ENCODE measurements at places on chromosomes 12 and 14. TPM values are rescaled to one million over a fixed set of nuclear protein-coding genes. Genes with fewer than 3 reads are reported as not detected.

Gene MMP19
- not detected for total RNA-seq

Gene CACNA2D4
- total RNA-seq, result 1.4 TPM

Gene CMKLR1
- 1.5 TPM for total RNA-seq

Gene PPP4R4
- total RNA-seq, result 0.23 TPM

DNA sequence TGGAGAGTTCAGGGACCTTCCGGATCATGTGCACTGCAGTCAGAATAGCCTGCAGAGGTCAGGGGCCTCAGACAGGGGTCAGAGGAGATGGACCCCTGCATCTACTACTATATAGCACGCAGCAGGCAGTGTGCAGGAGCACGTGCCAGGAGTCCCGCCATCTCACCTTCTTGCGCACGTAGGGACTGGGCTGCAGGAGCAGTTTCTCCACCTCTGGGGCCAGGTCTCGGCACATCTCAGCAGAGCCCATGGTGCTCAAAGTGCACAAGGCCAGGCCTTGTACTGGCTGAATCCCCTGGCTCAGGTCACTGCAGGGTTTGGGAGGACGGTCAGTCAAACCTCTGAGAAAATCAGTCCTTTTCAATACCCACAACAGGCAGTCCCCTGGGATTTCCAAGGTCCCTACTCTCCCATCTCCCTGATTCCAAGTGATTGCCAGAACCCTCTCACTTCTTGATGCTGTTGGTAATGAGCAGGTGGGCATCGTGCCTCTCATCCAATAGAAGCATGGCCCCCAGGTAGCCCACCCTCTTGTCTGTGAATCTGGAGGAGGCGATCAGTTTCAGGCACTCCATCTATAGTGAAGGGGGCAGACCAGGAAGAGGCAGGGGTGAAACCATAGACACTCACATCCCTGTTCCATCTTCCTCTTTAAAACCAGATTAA lies 1.3 kb downstream of the AP1G2 start:
- no peak for DNase-seq

- no peak for DNase-seq
Observed at GRCh38 chr14:53304726-53305381, 151.7 kb upstream of the DDHD1 start.

DNA sequence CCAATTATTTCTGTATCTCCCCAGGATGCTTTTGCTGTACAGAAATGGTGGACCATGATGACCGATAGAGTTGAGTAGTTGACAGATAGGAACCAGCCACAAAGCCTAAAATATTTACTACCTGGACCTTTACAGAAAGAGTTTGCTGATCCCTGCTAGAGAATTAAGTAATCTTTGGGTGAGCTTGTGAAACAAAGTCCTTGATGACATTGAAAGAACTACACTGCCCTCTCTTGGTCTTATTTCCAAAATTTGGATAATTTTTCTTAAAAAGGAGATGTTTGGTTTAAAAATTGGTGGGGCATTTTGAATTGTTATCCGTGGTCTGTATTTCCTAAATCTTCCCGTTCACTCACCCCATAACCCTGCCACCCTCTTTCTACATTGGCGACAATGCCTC lies 13.7 kb upstream of the TCTN1 start:
- DNase-seq, result no peak

- no peak for DNase-seq
Observed at GRCh38 chr12:28212182-28212581, 21.9 kb downstream of the CCDC91 start.

- DNase-seq, result peak; percentile 82
Observed at GRCh38 chr12:106301611-106302321, 767 bp upstream of the TCP11L2 start.

DNA sequence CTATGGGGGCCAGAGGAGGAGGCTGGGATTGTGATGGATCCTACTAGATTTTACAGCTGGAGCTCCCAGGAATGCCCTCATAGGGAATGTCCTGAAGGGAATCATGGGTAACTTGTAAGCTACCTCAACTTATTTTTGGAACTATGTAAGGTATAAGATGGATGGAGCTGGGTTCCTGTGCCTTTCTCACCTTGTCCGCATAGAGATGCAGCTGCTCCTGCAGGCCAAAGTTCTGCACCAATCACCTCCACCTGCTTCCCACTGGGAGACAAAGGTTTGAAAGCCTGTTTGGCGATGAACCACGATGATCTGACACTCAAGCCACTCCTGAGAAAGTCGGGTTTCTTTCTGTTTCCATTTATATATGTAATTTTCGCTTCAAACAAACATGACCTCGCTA lies 648 bp upstream of the AKAP5 start:
- no peak for DNase-seq

GRCh38 chr12:120563495-120563894 lies 17.7 kb downstream of the POP5 start:
- no peak for DNase-seq

DNA sequence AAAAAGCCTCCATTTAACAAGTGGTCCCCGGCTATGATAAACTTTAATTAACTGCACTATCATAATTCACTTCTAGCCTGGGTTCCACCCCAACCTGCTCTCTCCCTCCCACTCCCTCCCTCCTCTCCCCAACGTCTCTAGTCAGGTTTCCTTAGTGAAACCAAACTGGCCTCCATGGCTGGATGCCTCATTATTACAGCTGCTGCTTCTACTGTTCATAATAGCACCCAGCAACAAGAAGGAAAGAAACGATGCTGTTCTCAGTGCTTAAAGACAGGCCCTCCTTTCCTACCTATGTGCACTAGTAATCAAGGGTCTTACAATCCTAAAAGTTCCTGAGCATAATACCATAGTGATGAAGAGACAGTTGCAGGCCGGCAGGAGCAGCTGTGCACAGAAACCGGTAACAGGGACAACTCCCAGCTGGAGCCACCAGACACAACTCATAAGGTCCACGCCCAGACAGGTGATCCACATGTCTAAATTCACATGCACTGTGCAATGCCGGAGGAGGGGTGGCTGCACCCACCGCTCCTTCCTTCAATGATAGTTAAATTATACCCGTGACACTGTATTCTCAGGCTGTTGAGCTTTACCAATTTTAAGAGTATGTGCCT lies 6.2 kb downstream of the IRF2BPL start:
- DNase-seq, result no peak

GRCh38 chr14:33880330-33880729 lies 70.5 kb downstream of the EGLN3 start:
- no peak for DNase-seq

- DNase-seq, result no peak
Observed at GRCh38 chr14:56198438-56198837, 80.2 kb downstream of the PELI2 start.

GRCh38 chr14:36756226-36756625 lies 94.6 kb downstream of the PAX9 start:
- DNase-seq, result no peak

DNA sequence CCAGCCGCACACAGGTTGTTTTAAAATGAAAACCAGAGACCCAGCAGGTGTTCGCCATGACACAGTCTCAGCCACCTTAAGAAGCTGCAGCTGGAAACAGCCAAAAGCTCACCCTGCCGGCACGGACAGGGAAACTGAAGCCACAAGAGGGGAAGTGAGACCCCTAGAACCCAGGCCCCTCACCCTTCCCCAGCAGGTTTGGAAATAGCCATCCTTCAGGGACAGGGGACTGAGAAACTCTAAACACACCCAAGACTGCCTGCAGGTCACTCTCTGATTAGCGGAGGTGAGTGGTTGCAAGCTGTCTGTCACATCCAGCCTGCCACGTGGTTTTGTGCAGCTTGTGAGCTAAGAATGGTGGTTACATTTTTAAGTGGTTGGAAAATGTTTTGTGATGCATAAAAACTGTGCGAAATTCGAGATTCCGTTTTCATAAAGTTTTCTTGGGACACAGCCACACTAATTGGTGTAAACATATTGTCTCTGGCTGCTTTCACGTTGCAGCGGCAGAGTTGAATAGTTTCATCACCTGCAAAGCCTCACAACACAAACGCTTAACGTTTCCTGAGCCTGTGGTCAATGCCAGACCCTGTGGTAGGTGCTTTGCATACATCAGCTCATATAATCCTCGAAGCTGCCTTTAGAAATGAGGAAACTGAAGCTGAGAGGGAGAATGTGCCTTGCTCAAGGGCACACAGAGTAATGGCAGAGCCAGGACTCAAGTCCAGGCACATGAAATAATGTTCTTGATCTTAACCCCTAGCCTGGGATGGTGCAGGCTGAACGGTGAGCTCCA lies 1.7 kb upstream of the SELPLG start:
- DNase-seq, result no peak

- no peak for DNase-seq
Observed at GRCh38 chr12:110680032-110680431, 8.9 kb downstream of the HVCN1 start.

DNA sequence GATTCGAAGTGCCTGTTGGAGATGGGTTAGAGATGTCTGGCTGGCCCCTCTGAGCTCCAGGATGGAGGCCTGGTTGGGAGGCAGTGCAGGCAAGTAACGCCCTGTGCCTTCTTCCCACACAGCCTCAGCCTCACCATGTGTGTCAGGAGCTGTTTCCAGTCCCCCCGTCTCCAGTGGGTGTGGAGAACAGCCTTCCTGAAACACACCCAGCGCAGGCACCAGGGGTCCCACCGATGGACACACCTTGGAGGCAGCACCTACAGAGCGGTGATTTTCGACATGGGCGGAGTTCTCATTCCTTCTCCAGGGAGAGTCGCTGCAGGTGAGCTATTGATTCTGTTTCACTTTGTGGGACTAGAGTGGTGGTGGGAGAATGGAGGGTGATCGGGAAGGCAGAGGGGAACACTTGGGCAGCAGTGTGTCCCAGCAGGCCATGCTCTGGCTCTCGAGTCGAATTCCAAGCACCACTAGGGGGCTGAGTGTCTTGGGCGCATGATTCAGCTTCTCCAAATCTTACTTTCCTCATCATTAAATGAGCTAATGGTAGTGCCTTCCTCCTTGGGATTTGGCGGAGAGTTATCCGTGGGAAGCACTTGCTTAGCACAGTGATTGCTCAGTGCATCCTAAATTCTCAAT lies 6.8 kb downstream of the ACAD10 start:
- peak; percentile 25 for DNase-seq

- DNase-seq, result peak; percentile 17
Observed at GRCh38 chr12:106369624-106370346, 12.2 kb downstream of the POLR3B start.

DNA sequence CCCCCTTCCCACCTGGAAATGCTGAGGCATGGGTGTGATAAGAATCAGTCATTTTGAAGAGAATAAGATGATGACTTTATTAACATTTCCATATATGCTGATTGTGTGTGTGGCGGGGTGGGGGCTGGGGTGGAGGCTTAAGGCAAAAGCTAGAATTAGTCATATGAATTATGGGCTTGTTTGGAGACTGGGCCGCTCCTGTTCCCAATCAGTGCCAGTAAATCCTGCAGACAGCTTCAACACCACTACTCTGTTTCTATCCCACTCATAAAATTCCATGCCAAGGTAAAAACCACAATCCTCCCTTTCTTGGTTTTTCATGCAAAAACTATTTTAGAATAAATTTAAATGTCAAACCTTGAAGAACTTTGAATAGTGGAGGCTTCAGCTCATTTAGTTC lies 29.9 kb upstream of the SLC38A2 start:
- DNase-seq, result peak; percentile 86

DNA sequence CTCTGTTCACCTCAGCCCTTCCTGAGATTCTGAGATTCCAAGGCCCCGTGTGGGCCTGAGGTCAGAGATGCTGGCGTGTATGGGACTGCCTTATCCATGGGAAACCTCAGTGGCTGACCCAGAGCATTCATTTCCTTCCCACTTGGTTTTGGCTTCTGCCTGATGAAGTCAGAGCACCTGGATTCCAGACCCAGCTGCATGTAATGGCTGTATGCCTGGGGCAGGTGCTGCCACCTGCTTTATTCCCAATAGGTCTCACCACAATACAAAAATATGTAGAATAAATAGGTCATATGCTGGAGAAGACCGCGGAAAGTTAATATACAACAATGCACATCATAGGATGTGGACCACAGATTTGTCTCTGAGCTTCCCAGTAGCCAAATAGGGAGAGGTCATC lies 25.6 kb downstream of the FIGNL2 start:
- DNase-seq, result no peak

DNA sequence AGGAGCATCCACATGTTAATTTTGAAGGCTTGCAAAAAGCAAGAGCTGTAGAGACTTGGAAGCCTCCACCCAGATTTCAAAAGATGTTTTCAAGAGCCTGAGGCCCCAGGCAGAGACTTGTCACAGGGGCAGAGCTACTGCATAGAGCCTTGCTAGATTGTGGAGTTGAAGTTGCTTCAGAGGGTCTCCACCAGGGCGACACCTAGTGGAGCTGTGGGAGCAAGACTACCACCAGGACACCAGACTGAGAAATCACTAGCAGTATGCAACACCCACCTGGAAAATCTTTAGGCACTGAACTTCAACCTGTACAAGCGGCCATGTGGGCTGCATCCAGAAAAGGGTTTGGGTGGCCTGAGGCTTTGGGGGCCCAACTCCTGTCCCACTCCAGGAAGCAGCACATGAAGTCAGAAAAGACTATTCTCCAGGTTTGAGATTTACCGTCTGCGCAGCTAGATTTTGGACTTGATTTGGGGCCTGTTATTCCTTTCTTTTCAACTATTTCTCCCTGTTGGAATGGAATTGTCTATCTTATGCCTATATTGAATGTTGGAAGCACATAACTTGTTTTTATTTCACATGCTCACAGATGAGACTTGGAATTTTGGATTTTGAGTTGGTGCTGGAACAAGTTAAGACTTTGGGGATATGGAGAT lies 508.6 kb downstream of the FLRT2 start:
- peak; percentile 3 for DNase-seq

DNA sequence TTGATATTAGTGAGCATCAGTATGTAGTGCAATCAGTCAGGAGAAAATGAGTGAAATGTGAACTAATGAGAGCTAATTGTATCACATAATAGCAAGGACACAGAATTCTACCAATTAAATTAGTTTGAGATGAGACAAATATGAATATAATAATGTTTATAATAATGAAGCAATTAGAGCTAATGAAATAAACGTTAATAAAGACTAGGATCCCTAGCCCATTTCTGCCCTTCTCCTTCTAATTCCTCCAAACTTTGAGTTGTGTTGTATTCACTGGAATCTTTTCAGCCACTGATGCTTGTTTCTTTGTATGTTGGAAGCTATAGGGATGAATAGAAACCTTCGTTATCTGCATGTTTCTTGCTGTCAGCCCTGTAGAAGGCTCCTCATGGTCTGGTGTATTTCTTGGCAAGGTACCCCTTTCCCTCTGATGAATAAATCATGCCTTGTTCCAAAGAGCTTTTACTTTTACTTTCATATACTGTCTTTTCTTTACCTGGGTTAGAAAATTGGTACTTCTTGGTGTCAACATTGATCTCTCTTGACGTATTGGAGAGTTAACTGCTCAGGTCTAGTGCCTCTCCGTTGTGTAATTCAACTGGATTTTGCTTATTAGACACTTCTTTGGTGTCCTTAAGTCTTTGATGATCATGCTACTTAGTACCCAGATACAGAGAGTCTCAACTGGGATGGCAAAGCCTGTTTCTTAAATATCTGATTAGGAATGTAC lies 154.8 kb downstream of the PTCSC3 start:
- no peak for DNase-seq

GRCh38 chr14:20798318-20798717 lies 4.3 kb downstream of the RNASE1 start:
- DNase-seq, result no peak

GRCh38 chr14:80768646-80769045 lies 172.9 kb downstream of the CEP128 start:
- DNase-seq, result no peak

Data from MG63 (cell line).